Bronchial epithelial cell (primary cell): ENCODE measurements at places on chromosomes 7 and 10. TPM values are rescaled to one million over a fixed set of nuclear protein-coding genes. Genes with fewer than 3 reads are reported as not detected.

Gene STOX1
- under 0.01 TPM in 1 of 2 replicates, not detected in the other for total RNA-seq

Gene FAM25G
- total RNA-seq: 1.4 TPM in 1 of 2 replicates, not detected in the other

Gene PAPSS2
- 0.26 and 5.5 TPM in 2 replicates for total RNA-seq

Gene CLDN3
- total RNA-seq: not detected in 2 replicates

Gene MOGAT3
- total RNA-seq: not detected in 2 replicates

Gene CDHR1
- total RNA-seq: 0.53 and 0.90 TPM in 2 replicates

DNA sequence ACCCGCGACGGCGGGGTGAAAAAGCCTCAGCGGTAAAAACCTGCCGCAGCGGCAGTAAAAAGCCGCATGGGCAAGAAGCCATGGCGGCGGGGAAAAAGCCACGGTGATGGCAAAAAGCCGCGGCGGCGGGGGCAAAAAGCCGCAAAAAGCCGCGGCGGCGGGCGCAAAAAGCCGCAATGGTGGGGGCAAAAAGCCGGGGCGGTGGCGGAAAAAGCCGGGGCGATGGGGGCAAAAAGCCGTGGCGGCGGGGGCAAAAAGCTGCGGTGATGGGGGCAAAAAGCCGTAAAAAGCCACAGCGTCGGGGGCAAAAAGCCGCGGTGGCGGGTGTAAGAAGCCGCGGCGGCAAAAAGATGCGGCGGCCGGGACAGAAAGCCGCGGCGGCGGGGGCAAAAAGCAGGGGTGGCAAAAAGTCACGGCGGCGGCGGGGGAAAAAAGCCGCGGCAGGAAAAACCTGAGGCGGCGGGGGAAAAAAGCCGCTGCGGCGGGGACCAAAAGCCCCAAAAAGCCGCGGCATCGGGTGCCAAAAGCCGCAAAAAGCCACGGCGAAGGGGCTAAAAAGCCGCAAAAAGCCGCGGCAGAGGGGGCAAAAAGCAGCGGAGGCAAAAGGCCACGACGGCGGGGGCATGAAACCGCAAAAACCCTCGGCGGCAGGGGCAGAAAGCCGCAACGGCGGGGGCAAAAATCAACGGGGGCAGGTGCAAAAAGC is 488.5 kb downstream of the ZNF33B start:
- no peak for DNase-seq

DNA sequence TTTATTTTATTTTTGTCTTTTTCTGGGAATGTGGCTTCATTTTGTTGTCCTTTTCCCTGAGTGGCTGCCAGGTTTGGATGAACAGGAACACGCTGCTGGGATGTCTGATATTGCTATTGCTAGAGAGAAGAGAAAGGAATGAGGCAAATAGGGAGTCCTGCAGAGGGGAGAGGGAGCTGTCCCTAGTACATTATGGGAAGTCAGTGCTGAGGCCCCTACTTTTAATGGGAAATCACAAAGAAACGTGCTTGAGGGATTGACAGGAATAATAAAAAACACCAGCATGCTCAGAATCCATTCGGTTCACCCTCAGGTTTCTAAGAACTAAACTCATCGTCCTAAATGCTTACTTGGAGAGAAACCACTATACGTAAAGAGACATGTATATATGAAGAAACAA is 306.6 kb downstream of the PLXNA4 start:
- DNase-seq: no peak

DNA sequence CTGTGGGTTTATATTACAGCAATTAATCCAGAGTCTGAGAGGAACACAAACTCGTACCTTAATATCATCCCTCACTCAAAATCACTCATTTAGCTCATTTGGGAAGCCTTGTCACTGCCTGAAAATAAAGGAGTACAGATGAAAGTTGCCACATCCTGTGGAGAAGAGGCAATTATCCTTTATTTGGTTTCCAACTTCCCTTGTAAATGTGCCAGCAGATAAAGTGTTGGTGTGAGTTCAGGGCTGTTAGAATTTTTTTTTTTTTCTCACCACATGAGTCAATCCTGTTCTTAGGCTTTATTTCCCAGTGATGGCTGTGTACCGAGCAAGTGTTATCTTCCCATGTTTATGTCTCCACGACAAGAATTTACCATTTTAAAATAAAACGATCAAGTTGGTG is 99.0 kb upstream of the SMIM30 start:
- DNase-seq: no peak

GRCh38 chr10:20890491-20891337 is 6.4 kb downstream of the NEBL start:
- peak; percentile 59 for DNase-seq

- DNase-seq: no peak
Observed at GRCh38 chr10:5560817-5561703, 36.3 kb downstream of the CALML3 start.

GRCh38 chr7:15703732-15704131 is 17.2 kb upstream of the MEOX2 start:
- DNase-seq: peak; percentile 22

DNA sequence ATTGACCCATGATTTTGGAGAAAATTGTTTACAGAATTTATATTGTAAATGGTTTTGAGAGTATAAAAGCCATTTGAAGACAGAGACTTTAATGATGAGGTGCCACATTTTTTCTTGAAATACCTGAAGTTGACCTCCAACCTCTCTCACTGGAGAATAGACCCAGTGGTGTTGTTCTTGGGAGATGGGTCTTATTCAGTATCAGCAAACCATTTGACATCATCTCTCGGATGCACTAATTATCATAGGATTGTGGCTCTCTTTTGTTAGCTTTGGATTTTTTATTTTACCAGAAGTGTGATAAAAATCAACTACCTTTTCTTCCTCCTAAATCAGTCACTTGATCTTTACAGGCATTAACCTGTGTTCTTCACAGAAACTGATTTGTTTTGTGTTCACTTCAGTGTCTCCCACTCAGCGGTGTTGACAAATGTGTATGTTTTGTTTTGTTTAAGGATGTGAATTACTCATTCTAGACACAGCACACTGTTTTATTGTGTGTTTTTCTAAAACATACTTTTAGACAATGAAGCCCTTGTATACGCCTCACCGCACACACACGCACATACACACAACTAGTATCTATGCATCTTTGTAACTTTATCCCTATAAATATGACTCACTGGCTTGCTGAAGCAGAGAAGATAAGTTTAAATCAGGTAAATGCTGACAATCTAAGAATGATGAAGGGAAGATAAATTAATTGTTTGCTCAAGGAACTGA is 455.6 kb downstream of the INHBA start:
- peak; percentile 92 for DNase-seq

DNA sequence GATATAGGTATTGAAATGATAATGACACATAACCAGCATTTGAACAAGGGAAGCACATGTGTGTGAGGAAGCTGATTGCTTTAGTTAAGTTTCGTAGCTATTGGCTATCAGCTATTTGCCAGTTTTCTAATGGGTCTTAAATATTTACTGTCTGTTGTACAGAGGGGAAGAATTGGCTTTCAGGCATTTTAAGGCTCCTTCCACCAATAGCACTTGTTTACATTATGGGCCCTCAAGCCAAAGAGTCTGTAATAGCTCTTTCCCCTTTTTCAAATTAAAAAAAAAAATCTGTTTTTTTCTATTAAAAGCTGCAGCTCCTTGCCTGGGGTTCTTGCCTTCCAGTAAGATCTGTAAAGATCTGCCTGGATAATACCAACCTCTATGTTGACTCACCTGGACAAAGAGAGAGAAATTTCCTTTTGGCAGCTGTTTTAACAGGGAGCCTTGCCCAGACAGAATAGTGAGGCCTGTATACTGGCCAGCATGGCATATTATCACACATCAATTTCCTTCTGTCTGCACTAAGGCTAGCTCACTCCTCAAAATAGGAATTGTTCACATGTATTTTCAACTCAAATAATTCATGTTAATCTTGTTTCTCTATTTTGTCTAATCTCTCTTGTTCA is 104.7 kb upstream of the LRGUK start:
- DNase-seq: peak; percentile 49

- peak; percentile 59 for DNase-seq
Observed at GRCh38 chr7:32588657-32589056, 93.4 kb downstream of the AVL9 start.

GRCh38 chr7:103764901-103765300 is 224.6 kb downstream of the RELN start:
- DNase-seq: no peak

DNA sequence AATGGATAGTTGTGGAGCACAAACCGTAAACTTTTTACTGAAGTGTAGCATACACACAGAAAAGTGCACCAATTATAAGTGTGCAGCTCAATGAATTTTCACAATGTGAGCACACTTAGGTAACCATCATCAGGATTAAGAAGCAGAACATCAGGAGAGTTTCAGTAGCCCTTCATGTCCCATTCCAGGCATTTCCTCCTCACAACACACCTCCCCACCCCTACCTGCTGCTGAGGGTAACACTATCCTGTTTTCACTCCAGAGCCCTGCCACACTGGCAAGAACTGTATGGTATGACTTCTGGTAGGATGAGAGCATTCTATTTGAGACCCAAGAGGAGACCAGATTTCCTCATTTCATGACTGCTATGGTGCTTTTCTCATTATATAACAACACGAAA is 166.5 kb downstream of the PPP1R3A start:
- DNase-seq: no peak

DNA sequence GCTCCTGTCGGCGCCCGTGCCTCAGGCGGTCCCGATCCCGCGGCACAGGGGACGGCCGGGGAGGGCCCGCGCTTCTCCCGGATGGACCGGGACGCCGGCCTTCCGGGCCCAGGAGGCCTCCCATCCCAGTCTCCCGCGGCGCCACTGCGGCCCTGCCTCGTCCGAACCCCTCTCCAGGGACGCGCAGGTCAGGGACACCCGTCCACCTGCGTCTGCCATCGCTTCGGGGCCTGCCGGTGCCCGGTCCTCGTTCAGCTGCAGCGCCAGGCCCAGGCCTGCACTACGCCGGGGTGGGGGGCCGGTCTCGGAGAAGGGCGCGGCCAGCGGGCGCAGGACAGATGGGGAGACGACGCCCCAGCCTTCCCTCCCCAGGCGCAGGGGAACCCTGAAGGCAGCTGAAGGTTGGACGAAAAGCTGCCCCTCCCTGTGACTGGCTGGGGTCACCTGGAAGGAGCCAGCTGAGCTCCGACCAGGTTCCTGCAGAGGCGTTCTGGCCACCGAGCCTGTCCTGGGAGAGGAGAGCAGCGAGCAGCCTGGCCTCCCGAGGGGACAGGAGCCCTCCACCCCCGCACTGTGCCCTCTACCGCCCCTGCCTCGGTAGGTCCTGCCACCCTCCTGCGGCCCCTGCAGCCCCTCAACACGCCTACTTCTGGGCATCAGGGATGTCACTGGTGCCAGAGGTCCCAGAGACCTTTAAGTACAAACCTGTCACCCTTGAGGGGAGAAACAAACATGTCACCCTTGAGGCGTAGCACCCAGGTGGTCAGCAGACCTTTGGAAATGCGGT is 84.3 kb downstream of the LANCL2 start:
- no peak for DNase-seq

DNA sequence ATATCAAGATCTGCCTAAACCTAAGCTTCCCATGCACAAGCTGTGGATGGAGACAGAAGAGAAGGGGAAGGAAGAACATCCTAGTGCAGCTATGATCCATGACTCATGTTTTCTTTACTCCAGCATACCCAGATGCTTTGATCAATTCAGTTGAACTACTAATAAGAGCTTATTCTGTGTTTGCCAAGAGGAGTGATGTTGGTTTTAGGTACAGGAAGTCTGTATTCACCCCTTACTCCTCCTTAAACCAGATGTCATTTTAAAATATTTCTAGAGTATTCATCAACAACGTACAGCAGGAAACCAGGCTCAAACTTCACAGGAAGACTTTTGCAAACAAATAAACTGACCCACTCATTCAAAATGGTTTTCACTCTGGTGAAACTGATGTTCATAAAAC is 29.2 kb downstream of the PANK1 start:
- no peak for DNase-seq

DNA sequence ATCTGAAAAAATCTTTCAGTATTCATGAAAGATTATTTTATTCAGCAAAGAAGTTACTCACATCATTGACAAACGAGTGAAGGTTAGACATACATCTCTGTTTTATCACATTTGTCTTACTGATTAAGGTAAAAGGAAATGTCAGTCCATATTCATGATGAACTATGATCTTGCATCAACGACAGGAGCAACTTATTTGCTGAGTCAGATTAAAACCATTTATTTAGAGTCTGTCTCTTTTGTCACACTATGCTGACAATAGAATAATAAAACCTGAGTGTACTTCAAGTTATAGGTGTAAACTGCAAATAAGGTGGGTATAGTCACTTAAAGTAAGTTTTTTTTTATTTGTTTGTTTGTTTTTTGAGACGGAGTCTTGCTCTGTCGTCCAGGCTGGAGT is 216.5 kb upstream of the SEMA3C start:
- no peak for DNase-seq

DNA sequence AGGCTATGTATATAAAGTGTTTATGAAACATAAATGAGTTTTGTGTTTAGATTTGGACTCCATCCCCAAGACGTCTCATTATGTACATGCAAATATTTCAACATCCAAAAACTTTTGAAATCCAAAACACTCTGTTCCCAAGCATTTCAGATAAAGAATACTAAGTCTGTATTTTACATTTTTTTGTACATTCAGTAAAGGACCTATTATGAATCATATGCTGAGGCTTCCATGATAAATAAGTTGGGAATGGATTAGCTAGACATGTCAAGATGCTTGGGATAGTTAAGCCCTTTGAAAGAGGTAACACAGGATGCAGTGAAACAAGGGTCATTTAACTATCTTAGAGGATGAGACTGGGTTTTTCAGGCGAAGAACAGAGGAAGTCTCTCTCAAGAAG is 262.9 kb downstream of the SNX13 start:
- DNase-seq: peak; percentile 64

DNA sequence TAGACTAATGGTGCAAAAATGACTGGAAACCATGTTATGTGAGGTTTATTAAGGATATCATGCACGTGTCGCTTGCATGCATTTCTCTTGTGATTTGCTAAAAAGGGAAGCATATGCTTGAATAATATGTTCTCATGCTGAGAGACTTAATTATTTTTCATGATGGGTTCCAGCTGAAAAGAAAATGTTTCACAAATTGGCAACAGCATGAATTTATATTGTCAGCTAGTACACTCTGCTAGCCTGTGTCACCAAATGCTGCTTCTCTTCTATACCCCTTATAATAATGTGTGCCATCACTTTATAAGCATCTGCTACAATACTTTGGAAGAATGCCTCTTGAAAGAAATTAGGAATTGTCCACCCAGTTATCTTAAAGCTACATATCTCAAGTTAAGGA is 63.0 kb downstream of the GNAI1 start:
- no peak for DNase-seq
